ENCODE measurements at places on chromosomes 2 and 18.

DNA sequence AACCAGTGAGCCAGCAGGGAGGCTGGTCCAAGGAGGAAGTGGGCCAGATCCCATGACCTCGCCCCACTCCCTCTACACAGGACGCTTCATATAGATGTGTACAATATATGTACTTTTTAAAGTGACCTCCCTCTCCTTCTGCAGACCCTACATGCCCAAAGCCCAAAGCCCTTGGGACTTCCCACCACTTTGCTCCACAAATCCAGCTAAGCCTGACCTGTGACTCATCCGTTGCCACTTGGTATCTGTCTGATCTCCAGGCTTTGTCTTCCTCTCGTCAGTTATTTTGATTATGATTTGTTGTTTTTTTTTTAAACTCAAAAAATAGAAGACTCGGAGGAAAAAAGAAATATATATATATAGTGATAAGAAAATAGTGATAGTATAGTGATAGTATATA lies 470.8 kb downstream of the KCNJ3 start:
- no peak for DNase-seq

GRCh38 chr2:105972246-105972645 lies 221.9 kb downstream of the UXS1 start:
- DNase-seq, result no peak

DNA sequence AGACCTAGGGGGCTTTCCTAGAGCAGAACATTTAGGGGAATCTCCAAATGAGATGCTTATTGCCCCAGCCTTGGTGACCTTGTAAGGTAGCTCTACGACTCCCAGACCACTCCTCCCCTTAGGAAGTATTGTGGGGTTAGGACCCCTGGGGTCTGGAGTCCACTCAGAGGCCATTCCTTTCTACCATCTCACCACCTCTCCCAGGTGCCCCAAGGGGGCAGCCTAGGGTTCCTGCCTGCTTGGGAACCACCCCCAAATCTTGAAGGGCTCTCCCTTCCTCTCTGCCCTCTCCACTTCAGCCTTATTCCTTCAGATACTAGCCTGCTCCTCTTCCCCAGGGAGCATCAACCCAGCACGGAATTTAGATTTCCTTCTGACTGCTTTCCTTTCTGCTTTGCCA lies 17.5 kb upstream of the EXOC6B start:
- DNase-seq, result no peak

DNA sequence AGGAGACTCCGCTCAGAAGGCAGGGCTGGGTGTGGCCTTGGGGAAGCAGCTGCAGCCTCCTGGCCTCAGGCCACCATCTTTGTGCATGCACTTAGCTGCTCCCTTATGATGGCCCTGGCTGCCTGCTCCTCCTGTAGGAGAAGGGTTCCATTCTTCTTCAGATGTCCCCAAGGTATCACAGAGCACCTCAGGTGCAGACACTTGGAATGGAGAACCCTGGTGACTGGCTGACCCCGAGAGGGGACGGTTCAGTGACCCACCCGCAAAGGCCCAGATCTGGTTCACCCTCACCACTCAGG lies 9.6 kb downstream of the GPAT2 start:
- DNase-seq, result no peak

DNA sequence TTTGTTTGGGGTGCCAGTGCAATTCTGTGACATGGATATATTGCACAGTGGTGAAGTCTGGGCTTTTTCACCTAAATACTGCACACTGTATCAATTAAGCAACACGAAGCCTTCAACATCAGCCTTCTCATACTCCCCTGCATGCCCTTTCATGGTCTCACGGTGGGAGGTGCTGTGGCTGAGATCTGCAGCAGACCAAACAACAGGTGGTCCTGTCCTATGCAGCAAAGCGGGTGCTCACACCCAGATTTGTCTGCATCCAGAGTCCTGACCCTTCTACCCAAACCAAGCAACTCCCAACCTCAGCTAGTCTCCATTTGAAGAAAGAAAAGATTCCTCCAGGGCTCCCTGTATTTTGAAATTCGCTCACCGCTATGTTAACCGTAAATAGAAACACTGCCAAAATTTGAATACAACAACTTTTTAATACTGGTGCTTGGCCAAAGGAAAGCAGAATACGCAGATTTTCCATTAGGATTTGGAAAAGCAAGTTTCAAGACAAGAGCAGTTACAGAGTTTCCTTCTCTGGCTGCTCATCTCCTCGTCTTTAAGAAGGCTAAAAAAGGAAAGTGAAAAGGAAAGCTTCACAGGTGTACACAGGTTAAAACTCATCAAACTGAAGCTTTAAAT lies 34.9 kb downstream of the FAM168B start:
- DNase-seq, result no peak

DNA sequence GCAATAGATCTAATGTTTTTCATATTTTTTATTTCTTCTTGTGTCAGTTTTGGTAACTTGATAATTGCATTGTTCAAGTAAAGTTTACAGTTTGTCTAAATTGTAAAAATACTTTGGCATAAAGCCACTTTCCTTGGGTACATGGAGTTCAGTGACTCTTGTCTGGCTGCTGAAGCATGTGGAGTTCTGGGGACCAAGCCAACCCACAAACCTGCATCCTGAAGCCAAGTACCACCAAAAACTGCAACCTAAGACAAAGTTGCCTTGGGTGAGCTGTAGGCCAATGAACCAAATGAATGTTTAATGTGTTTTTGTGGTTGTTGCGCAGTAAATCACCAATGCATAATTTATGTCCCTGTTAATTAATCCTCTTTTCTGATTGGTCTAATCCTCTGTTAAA lies 872.6 kb downstream of the BCL11A start:
- no peak for DNase-seq

DNA sequence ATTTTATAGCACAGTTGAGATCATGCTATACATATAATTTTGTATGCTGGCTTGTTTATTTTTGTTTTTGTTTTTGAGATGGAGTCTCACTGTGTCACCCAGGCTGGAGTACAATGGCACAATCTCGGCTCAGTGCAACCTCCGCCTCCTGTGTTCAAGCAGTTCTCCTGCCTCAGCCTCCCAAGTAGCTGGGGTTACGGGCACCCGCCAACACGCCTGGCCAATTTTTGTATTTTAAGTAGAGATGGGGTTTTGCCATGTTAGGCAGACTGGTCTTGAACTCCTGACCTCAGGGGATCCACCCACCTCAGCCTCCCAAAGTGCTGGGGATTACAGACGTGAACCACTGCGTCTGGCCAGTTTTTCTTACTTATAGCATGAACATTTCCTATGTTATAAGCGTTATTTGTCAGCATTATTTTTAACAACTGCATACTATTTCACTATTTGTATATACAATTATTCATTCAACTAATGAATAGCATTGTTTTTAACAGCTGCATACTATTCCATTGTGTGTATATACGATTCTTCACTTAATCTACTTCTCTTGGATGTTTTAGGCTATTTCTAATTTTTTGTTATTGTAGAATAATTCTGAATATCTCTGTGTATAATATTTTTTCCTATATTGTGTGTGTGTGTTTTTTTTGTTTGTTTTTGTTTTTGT lies 3.5 kb downstream of the EHD3 start:
- DNase-seq, result no peak

- DNase-seq, result no peak
These were observed 1.6 kb upstream of the KCNJ3 start for GRCh38 chr2:154696810-154697417.

DNA sequence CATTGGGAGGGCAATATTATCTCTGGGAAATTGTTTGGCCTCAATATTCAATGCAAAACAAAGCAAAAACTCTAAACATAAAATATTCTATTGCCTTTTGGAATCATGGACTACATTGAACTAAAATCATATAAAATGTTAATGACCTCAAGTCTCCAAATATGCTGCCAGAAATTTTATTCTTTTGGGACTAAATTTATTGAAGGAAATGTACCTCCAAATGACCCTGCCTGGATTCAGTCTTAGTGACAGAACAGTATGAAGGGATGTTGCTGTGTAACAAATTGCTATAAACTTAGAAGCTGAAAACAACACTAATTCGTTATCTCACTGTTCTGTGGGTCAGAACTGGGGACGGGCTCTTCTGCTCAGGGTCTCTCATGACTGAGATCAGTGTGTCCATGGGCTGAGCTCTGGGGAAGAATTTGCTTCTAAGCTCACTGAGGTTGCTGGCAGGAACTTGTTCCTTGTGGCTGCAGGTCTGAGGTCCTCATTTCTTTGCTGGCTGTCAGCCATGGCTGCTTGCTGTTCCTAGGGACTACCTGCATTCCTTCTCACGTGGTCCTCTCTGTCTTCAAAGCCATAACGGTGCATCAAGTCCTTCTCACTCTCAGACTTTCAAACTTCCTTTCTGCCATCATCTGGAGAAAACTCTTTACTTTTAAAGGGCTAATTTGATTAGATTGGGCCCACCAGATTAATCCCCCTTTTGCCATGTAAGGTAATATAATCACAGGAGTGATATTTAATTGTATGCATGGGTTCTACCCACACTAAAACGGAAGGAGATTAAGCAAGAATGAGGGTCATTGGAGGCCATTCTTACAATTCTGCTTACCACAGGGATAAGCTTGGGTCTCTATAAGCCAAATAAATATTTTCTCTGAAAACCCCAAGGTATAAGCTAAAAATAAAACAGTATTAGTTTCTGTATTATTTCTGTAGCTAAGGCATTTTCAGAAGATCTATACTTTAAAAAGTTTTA lies 149.0 kb downstream of the ADCYAP1 start:
- DNase-seq, result no peak

DNA sequence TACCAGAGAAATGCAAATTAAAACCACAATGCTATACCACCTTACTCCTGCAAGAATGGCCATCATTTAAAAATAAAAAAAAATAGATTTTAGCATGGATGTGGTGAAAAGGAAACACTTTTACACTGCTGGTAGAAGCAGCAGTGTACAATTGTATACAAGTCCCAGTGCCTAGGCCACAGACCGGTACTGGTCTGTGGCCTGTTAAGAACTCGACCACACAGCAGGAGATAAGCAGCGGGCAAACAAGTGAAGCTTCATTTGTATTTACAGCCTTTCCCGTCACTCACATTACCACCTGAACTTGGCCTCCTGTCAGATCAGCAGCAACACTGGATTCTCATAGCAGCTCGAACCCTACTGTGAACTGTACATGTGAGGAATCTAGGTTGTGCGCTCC lies 60.7 kb upstream of the DSC1 start:
- DNase-seq, result no peak

- DNase-seq, result no peak
These were observed 82.9 kb upstream of the CDKL4 start for GRCh38 chr2:39326644-39327043.

GRCh38 chr2:200199576-200200263 lies 106.8 kb upstream of the SPATS2L start:
- DNase-seq, result no peak

DNA sequence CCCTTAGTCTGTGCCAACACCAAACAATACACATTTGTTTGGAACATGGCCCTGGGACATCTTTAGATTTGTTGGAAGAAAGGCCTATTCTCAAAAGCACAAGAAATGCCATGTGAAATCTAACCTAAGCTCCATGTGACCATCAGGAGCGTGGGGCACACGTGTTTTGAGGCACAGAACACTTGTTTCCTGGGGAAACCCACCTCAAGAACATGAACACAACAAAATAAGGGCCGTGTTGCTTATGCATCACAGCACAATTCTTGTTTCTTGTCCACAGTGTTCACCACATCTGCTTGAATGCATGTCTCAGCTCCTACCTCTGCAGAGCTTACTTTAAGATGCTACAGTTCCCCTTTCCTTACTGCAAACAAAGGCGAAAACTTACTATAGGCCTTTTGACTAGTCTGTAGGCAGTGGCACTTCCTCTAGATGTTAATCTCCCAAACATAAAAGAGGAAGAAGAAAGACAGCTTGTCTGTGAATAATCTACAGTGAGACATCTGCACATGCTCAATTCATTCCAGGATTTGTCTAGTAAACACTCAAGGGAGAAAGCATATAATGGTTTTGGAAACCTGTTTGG lies 165.0 kb downstream of the ANKRD44 start:
- DNase-seq, result no peak

DNA sequence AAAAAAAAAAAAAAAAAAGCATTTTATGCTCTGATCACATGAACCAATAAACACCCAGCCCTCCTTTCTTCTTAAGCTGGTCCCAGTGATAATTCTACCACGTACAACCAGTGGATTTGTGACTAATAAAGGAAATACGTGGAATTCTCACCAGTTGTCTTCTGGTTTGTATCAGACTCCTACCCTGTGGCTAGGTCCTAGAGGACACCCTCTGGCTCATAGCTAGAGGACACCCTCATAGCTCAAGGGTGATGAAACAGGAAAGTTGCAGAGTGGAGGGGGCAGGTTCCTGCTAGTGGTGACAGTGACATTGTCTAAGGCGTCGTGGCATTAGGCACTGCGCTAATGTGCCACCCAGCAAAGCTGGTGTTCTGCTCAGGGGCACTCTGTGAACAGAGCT lies 167.8 kb downstream of the BCL11A start:
- no peak for DNase-seq

- peak; percentile 71 for DNase-seq
These were observed 64.9 kb downstream of the DNMT3A start for GRCh38 chr2:25276569-25277465.

DNA sequence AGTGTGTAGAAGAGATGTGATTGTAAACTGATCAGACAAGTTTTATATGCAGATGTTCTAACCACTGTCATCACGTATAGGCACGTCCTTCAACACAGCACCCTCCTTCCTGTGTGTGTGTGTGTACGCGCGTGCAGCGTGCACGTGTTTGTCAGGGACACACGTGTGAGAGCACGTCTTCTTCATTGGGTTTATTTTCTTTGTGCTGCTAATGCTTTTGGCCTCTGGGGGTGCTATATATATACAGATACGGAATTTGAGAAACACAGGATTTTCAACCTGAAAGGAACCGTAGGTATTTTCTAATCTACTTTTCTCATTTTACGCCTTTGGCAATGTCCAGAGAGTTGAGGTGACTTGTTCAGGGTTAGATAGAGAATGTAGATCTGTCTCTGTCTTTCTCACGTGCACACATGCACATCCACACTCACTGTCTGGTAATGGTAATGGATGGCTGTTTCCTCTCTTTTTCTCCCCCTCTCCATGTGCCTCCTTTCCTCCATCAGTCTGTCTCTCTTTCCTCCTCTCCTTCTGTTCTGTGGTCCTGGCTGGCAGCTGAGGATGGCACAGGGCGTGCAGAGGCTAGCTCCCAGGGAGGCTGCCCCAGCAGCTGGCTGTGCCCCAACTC lies 13.4 kb upstream of the CELF4 start:
- no peak for DNase-seq

DNA sequence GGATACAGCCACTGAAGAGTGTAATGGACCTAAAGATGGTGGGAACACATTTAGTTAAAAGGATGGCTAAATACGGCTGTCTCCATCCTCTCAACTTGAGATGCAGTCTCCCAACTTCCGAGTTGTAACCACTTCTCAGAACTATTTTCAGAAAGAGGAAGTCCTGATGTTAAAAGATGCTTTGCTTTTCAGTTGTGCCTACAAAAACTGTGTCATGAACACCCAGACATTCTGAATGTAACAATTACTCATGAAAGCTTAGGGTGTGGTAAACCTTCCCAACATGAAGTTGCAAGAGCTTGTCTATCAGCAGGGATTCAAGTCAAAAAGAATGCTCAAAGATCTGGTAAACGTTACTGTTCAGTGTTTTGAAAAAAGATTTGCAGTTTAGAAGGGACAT lies 147.9 kb downstream of the DOCK10 start:
- DNase-seq, result no peak

Measured in ovary (tissue), 10 donors.